Ovary (tissue), 10 donors: ENCODE measurements at places on chromosomes 1 and 21. TPM values are rescaled to one million over a fixed set of nuclear protein-coding genes. Genes with fewer than 3 reads are reported as not detected.

- DNase-seq, result no peak
Measured at GRCh38 chr1:200351826-200352549, 57.8 kb downstream of the ZNF281 start.

Gene CYP4Z1
- 0.27 TPM for total RNA-seq

GRCh38 chr1:109493227-109493626 lies 667 bp upstream of the CYB561D1 start:
- no peak for DNase-seq

Gene GNG4
- total RNA-seq, result 24.3 TPM

Gene PPFIA4
- 1.8 TPM for total RNA-seq

Gene SFN
- total RNA-seq, result not detected

DNA sequence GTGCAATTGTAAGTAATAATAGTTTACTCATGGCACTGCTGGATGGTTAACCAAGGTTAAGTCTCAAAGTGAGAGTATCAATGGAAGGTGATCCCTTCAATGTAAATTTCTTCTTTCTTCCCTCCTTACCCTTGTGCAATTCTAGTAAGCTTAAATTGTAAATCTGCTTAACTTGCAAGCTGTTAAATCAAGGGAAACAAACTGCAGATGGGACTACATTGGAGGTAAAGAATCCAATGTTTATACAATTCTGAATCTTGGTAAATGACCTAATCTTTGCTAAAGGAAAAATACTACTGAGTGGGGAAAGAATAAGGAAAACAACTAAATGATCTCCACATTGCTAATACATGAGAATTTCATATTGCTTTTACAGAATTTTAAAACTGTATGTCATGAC lies 6.7 kb upstream of the CD55 start:
- DNase-seq, result no peak

GRCh38 chr1:220748089-220748934 lies at the start of gene MTARC2:
TSS of gene MTARC2 (plus strand) at chr1:220748322. CDS start at chr1:220748532, 210 bp downstream.
- DNase-seq, result peak; percentile 67

Gene GPR37L1
- total RNA-seq, result 0.10 TPM

- DNase-seq, result no peak
Measured at GRCh38 chr1:28136922-28137613, 39.4 kb downstream of the PTAFR start.

Gene SORT1
- 32.1 TPM for total RNA-seq

Gene VSIG8
- total RNA-seq, result not detected

Gene FCGR3B
- 1.4 TPM for total RNA-seq

GRCh38 chr21:45471525-45472221 lies 66.7 kb downstream of the COL18A1 start:
- no peak for DNase-seq

DNA sequence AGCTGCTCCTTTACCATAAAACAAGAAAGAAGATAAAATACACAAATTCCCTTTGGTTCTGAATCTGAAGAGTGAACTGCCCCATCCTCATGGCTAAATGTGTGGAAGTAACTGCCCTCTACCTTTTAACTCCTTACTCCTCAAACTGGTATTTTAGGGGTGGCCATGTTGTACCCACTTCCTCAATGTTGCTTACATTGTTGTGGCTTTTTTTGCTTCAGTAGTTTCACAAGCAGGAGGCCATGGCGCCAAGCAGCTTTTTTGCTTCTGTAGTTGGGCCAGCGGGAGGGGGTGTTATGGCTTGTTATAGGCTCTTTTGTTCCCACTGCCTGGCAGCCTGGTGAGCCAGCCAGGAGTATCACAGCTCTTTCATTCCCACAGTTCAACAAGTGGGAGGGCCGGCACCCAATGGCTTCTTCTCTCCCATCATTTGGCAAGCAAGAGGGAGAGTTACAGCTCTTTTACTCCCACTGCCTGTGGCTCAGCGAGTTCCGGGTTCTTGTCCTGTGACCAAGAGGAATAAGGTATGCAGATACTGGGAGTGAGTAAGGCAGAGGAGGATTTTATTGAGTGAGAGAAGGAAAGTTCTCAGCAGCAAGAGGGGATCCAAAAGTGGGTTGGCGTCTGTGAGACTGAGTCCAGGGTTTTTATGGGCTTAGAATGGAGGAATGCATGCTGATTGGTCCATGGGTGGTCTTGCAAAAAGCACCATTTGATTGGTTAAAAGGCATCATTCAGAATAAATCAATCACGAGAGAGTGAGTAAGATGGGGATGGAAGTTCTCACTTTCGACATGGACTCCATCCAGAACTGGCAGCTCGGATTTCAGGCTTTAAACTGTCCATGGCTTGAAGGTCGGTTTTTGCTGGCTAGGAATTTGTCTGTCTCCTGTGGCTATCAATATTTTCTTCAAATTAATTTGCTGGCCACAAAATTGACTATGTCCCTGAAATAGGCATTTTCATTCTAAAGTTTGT lies 429.6 kb downstream of the HLX start:
- no peak for DNase-seq

Gene ADAMTSL4
- 86.6 TPM for total RNA-seq

DNA sequence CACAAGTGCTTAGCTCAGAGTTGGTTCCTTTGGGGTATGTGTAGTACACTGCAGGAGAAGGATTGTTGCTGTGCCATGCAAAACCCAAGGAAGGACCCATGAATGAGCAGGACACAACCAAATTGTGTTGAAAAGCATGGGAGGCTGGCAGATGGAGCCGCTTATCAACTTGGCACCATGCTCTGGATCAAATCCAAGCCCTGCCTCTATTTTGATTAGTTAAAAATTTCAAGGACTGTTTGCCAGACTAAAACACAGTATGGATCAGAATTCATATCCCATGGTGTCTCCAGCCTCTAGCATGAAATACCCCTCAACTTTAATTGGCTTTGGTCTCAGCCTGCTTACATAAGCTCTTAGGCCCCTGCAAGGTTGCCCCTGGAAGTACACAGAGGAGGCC lies 27.8 kb downstream of the CCDC185 start:
- no peak for DNase-seq

Gene S100A7A
- total RNA-seq, result not detected

DNA sequence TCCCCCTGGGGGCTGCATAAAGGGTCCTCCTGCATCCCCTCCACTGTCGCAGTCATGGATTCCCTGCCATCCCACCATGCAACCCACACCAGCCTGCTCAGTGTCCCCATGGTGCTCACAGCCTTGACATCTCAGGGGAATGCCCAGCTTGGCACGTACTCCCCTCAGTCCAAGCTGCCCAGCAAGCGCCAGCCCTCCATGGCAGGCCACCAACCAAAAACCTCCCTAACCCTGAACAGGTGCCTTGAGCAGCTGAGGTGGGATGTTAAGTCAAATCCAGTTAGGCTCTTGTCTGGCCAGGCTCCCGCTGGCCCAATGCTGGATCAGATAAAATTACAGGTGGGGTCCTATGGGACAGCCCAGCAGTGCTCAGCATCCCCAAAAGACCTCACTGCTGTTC lies 341 bp downstream of the VTCN1 start:
- DNase-seq, result no peak

- no peak for DNase-seq
Measured at GRCh38 chr1:32091591-32091990, 16.3 kb upstream of the KPNA6 start.

Gene SPRR3
- not detected for total RNA-seq

- no peak for DNase-seq
Measured at GRCh38 chr1:63782982-63783381, 9.2 kb downstream of the ROR1 start.

Gene CLCNKA
- not detected for total RNA-seq

- no peak for DNase-seq
Measured at GRCh38 chr1:9211291-9211811, 23.2 kb upstream of the H6PD start.

- DNase-seq, result no peak
Measured at GRCh38 chr1:163201906-163202305, 810 bp downstream of the RGS5 start.

- no peak for DNase-seq
Measured at GRCh38 chr1:83527987-83528386, 470.9 kb downstream of the TTLL7 start.

- no peak for DNase-seq
Measured at GRCh38 chr1:119045096-119045746, 57.1 kb upstream of the TBX15 start.

DNA sequence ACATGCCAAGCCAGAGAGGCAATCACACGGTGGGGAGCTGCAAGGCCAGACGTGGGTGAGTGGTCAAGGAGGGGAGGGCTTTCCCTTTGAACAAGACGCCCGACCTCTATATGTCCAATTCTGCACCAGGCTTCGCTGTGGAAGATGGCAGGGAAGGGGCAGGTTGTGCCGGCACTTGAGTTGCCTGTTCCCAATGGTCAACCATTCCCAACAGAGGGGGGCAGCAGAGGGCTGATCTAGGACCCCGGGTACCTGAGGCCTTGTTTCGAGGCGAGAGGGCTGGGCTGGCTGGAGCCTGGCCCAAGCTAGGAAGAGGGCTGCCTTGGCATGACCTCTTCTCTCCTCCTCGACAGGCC lies 64.9 kb downstream of the TMEM53 start:
- peak; percentile 66 for DNase-seq

DNA sequence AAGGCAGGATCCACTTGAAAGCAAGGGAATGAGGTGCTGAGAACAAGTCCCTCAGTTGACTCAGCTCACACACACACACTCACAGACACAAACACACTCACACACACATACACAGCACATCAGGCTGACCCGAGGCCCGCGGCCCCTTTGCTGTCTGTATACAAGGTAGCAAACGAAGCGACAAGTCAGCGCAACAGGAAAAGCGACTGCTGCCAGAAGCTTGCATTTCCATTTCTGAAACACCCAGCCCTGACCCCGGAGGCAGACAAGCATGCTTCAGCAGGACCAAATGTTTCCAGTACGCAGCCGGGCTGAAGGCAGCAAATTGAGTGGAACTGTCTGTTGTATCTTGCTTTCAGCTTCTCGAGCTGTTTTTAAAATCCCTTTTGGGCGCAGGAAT lies 501.6 kb downstream of the NPHP4 start:
- no peak for DNase-seq

Gene SLC45A1
- 4.1 TPM for total RNA-seq

Gene RHD
- total RNA-seq, result not detected

GRCh38 chr1:86848654-86849053 lies 65.3 kb downstream of the SELENOF start:
- DNase-seq, result no peak

GRCh38 chr1:181141431-181141910 lies 53.0 kb downstream of the IER5 start:
- DNase-seq, result no peak

DNA sequence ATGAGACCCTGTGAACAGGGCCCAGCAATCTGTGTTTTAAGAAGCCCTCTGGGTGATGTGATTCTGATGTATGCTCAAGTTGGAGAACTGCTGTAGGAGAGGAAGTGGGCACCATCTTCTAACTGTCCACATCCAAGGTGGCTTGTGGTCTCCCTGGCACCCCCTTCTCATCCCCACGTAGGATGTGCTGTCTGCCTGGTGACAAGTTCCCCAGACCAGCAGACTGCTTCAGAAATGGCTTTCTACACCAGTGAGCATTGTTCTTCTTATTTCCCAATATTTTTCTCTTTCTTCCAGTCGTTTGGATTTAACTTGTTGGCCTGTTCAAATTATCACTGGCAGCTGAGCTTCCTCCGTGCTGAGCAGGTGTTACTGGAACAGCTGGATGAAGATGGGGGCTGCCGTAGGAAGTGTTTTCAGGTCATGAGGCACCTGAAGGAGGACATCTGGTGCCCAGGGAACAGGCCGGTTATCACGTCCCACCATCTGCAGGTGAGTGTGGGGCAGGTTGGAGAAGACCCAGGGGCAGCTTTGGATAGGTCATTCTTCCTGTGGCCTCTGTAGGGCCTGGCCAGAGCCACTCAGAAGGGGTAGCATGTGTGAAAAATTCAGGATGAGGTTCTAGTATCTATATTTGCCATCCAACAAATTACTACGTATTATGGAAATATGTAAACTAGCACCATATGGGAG lies 16.8 kb downstream of the MAB21L3 start:
- no peak for DNase-seq

DNA sequence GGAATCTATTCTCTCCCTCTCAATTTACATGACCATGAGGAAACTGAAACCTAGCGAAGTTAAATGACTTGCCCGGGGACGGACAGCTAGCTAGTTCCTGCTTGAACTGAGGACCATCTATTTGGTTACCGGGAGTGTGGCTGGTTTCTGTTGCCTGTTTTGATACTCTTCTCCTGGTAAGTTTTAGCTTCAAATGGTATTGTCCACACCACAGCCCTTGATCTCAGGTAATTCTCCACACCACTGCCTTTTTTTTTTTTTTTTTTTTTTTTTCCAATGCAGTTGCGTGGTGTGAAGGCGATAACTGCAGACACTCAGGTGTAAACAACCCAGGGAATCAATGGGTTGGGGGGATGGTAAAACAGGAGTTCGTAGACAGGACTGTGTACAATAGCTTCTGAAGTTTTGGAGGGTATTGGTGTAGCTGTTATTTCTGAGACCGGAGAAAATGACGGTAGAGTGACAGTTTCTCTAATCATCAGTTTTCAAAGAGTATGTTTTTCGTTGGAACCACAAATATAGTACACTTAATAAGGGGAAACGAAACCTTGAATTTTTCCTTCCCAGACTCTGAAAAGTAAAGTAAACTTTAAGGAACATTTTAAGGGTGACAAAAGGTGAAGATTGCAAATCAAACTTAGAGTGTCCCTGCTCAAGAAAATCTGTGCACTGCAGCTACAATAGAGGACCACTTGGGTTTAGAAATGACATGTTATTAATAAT lies 125.3 kb upstream of the CACYBP start:
- DNase-seq, result no peak

DNA sequence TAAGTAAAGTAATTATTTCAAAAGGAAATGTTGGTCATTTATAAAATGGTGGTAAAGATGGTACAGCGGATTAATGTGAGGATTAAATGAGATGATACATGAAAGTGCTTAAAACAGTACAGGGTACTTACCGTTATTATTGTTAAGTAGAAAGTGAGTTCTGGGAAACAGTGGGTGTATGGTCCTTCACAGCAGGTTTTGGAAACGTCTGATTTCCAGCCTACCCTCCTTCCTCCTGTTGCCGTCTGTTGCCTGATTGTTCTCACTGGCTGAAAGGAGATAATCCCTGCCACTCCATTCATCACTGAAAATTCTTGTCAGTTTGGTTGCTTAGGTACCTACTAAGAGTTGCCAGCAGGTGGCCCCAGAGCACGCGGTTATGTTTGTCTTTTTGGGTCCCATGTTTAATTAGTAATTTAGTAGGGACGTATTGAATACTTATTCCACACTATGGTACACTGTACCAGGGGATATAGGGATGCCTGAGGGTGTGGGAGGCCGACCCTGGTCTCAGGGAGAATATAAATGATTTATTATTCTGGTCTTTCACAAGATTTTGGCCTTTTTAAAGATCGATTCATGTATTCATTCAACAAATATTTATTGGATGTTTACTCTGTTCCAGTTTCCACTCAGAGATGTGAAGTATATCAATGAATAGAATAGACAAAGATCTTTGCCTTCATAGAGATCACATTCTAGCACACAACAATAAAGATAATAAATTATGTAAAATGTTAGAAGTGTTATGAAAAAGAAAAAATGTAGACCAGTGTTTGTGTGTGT lies 30.8 kb upstream of the RPTN start:
- peak; percentile 44 for DNase-seq

Gene LGR6
- 6.5 TPM for total RNA-seq

DNA sequence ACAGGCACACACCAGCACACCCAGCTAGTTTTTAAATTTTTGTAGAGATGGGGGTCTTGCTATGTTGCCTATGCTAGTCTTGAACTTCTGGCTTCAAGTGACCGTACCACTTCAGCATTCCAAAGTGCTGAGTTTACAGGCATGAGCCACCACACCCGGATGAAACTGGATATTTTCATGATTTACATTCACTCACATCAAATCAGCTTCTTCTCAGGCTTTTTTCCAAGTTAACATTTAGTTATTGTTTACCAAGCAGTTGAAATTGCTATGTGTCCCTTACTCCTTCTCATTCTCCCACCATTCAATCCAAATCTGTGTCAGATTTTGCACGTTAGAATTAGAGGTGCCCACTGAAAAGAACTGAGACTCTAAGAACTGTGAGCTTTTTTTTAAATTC lies 18.4 kb downstream of the RIT1 start:
- no peak for DNase-seq
